H7 (cell line): ENCODE measurements at places on chromosomes 16 and 17. TPM values are rescaled to one million over a fixed set of nuclear protein-coding genes. Genes with fewer than 3 reads are reported as not detected.
A peak's percentile ranks its signal among the peaks of the same experiment; 100 is the strongest.

GRCh38 chr16:5374184-5374583, 276.6 kb upstream of the EEF2KMT start:
- DNase-seq: peak; percentile 37

- DNase-seq: no peak
Measured at GRCh38 chr17:13921841-13922776, 147.2 kb upstream of the COX10 start.

GRCh38 chr17:4087911-4088693, 54.7 kb downstream of the ZZEF1 start:
- DNase-seq: no peak

- DNase-seq: no peak
Measured at GRCh38 chr17:43341715-43342588, 56.8 kb upstream of the ARL4D start.

DNA sequence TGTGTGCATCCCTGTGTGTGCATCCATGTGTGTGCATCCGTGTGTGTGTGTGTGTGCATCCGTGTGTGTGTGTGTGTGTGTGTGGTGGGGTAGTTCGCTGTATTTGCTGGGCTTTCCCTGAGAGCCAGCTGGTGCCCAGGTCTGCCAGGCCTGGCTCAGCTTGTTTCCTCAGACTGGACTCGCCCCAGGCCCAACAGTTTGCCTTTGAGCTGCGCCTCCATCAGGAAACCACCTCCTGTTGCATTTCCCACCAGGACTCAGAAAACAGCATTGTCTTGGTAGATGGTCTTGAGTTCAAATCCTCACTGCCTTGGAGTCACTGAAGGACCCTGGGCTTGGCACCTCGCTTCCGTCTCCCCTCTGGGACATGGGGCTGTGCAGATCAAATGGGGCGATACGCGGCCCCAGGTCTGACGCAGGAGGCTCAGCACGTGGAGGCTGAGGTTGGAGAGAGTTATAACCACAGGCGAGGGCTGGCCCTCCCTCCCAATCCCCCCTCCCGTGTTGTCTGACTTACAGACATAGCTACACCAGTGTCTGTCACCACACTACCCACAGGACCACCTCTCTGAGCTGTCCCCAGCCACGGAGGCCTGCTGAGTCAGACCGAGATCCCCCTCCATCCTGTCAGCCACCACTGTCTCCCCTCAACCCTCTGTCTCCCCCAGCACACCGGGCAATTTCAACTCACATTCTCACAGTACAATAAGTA, 4.7 kb downstream of the ITGAE start:
- peak; percentile 44 for DNase-seq

DNA sequence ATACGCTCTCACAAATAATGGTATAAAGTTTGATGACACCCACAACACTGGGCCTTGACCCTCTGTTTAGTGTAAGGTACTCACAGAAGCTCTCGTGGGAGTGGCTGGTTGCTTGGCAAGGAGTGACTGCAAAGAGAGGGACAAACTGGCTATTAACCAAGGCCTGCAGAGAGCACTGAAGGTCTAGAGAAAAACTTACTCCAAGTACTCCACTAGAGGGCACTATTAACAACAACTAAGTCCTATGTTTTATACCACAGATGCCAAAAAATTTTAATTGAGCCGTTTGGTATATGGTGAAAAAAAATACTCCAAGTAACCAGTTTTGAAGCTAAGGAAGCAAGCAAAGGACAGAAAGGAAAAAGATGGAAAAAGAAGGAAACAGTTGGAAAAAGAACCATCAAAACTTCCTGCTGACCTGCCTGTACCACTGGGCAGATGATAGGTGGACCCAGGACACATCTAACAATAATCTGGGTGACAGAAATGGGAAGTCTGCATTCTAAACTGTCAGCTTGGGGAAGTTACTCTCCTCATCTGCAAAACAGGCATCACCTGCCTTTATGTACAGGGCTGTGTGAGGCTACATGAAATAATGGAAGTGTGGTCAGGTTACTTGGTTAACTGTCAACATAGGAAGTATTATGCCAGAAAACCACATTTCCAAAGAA, 23.2 kb downstream of the DYNC1LI2 start:
- DNase-seq: peak; percentile 57

PTX4 gene
- total RNA-seq: not detected in 2 replicates

- no peak for DNase-seq
Measured at GRCh38 chr17:77326636-77327035, 185.9 kb downstream of the SEC14L1 start.

- DNase-seq: no peak
Measured at GRCh38 chr17:10793256-10793655, 10.6 kb downstream of the TMEM238L start.

- DNase-seq: peak; percentile 82
Measured at GRCh38 chr17:21463779-21464407, 87.7 kb downstream of the KCNJ12 start.

- no peak for DNase-seq
Measured at GRCh38 chr17:81217491-81217890, 5.3 kb downstream of the CEP131 start.

DNA sequence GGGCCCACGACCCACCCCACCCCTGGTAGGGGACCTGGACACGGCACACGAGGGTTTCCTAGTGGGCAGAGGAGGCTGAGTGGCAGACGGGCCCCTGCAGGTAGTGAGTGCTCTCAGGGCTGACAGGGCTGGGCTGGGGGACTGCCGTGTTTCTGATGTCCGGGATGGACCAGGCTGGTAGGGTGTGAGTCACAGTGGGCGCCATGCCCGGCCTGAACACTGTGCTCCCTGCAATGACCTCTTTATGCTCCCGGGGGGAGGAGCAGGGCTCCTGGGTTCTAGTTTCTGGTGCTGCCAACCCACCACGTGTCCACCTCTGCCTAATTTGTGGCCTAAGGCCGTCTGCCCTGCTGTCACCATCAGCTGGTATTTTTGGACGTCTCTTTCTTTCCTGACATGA, 26.3 kb downstream of the ARHGAP23 start:
- peak; percentile 66 for DNase-seq

- DNase-seq: no peak
Measured at GRCh38 chr16:64392456-64392855, 729.4 kb downstream of the CDH11 start.

ZNRF1 gene
- 37.3 and 44.7 TPM in 2 replicates for total RNA-seq

DNA sequence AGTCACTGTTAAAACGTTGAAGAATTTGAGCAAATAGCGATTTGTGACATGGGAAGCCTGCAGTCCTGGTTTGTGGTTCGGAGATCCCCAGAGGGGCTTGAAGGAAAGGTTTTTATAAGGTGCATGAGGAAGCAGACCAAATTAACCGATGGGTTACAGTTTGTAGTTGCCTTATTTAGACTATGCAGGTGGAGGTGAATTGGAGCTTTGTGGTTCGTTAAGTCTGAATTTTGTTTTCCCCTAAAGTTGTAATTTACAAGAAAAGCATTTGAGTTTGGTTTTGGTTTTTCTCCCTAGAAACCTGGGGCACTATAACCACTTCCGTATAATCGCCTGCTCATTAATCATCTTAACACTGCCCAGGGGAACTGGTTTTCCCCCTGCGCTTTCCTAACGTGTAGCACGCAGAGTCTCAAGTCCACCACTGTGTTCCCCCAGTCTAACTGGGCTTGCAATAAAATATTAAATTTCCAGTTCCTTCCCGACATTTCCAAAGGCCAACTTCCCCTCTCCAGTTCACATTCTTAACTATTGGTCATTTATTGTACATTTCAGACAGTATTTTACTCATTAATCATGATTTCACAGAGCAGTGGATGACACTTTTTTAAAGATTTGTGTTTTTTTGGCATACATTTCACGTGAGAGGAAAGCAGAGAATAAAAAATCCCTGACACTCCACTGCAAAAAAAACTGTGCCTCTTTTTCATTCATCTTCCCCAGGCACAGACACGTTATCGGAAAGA, 932 bp downstream of the ZNF267 start:
- DNase-seq: no peak

GRCh38 chr16:56145369-56145768, 45.9 kb upstream of the GNAO1 start:
- DNase-seq: no peak

CCL8 gene
- not detected in 2 replicates for total RNA-seq

PLXDC1 gene
- 0.18 and 0.38 TPM in 2 replicates for total RNA-seq

- peak; percentile 31 for DNase-seq
Measured at GRCh38 chr16:57140931-57141668, 44.7 kb downstream of the PSME3IP1 start.

- no peak for DNase-seq
Measured at GRCh38 chr16:57137566-57138273, 45.3 kb downstream of the CPNE2 start.

IL34 gene
- 8.5 and 8.8 TPM in 2 replicates for total RNA-seq

GRCh38 chr16:13961099-13961811, 41.3 kb downstream of the ERCC4 start:
- no peak for DNase-seq

IRX5 gene
- 1.2 and 1.5 TPM in 2 replicates for total RNA-seq

SHCBP1 gene
- total RNA-seq: 10.0 and 13.4 TPM in 2 replicates
